ENCODE measurements at places on chromosomes 2 and 18.

DNA sequence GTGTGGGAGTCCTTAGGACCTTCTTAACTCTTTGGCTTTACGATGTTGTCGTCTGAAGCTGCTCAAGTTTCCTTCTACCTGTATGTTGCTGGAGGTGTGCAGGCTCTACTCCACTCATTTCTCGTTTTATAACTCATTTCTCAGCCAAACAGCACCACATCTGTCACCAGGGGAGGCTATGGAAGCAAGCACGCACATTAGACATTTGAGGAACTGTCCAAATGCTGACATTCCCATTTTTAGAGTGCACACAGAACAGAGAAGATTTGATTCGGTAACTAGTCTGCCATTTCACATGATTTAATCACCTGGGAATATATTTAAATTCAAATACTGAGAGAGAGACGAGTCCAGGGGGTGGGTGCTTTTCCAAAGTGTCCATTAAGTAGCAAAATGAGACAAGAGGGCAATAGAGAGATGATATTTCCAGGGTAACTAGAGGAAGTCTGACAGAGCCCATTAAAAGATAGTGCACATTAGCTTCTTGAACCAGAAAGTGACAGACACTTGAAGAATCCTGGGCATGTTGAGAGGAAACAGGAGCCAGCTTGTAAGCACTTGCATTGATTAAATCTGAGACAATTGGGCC lies 793.3 kb downstream of the TDRD15 start:
- no peak for DNase-seq

DNA sequence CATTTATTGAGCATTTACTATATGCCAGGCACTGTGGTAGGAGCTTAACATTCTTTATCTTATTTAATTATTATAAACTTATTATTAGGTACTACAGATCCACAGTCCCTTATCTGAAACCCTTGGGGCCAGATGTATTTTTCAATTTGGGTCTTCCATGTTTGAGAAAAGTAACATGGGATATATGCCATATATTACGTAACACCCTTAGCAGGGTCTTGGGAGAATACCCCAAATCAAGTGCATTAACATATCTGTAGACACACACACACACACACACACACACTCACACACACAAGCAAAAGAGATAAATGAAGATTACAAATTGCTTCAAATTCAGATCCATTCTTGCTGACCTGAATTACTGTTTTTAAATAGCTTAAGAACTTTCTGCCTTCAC lies 13.7 kb downstream of the NTSR2 start:
- DNase-seq = no peak

- DNase-seq = no peak
Measured at GRCh38 chr2:88855620-88856408, 164.3 kb downstream of the RPIA start.

- DNase-seq = no peak
Measured at GRCh38 chr2:61707984-61708852, 145.6 kb downstream of the FAM161A start.

GRCh38 chr2:188798159-188798558 lies 176.0 kb upstream of the COL3A1 start:
- DNase-seq = no peak

- peak; percentile 39 for DNase-seq
Measured at GRCh38 chr2:100242891-100243619, 79.2 kb downstream of the LONRF2 start.

DNA sequence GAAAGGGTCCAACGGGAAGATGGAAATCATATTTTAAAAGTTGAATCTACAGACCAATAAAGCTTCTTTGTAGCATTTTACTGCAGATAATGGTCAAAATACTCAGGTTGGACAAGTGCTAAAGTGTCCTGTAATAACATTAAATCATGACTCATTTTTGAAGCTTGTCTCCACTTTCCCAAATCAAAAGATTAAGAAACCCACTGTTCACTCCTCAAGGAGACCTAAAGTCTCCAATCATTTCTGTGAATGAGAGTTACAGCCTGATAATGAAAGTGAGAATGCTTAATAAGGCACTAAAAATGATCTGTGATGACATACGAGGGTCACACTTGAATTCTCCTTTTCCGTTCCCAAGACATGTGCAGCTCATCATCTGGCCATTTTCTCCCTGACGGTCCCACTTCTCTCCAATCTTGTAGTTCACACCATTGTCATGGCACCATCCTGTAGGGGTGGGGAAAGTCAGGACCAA lies 53.4 kb downstream of the ATIC start:
- DNase-seq = no peak

GRCh38 chr2:223967981-223968380 lies 10.7 kb downstream of the MRPL44 start:
- no peak for DNase-seq

GRCh38 chr2:59604123-59604522 lies 949.3 kb downstream of the BCL11A start:
- no peak for DNase-seq

- no peak for DNase-seq
Measured at GRCh38 chr2:20382965-20383810, 32.5 kb upstream of the PUM2 start.

DNA sequence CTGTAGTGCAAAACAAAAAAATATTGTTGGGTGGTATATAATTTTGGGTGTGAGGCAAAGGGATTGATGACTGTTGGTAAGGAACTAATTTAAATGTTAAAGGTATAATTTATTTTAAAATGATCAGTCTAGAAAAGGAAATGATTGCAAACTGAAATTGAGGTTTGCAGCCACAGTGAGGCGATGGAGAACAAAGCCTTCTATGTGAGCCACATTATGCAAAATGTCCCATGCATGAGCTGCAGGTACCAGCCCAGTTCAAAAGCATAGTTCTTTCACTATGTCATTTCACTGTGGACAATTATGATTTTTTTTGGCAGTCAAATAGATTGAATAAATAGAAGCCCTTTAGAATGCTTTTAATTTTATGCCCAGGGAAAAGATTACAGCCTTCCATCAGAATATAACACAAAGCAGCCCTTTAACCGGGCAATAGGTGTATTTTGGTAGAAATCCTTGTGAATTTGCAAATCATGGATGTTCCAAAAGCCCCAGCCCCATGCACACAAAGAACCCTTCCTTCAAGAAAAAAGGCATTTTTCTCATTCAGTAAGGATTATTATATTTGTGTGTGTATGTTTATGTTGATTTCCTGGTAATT lies 1.7 kb downstream of the MAP2 start:
- DNase-seq = no peak

- no peak for DNase-seq
Measured at GRCh38 chr18:58161659-58162058, 117.6 kb downstream of the NEDD4L start.

GRCh38 chr18:48929941-48930713 lies 20.6 kb downstream of the SMAD7 start:
- no peak for DNase-seq

- DNase-seq = no peak
Measured at GRCh38 chr18:68467957-68468356, 247.0 kb downstream of the TMX3 start.

- DNase-seq = no peak
Measured at GRCh38 chr18:45119876-45120275, 439.2 kb downstream of the SETBP1 start.

DNA sequence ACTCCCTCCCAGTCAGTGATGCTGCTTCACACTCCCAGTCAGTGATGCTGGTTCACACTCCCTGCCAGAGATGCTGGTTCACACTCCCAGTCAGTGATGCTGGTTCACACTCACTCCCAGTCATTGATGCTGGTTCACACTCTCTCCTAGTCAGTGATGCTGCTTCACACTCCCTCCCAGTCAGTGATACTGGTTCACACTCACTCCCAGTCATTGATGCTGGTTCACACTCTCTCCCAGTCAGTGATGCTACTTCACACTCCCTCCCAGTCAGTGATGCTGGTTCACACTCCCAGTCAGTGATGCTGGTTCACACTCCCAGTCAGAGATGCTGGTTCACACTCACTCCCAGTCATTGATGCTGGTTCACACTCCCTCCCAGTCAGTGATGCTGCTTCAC lies 34.3 kb upstream of the KCNG2 start:
- DNase-seq = no peak

DNA sequence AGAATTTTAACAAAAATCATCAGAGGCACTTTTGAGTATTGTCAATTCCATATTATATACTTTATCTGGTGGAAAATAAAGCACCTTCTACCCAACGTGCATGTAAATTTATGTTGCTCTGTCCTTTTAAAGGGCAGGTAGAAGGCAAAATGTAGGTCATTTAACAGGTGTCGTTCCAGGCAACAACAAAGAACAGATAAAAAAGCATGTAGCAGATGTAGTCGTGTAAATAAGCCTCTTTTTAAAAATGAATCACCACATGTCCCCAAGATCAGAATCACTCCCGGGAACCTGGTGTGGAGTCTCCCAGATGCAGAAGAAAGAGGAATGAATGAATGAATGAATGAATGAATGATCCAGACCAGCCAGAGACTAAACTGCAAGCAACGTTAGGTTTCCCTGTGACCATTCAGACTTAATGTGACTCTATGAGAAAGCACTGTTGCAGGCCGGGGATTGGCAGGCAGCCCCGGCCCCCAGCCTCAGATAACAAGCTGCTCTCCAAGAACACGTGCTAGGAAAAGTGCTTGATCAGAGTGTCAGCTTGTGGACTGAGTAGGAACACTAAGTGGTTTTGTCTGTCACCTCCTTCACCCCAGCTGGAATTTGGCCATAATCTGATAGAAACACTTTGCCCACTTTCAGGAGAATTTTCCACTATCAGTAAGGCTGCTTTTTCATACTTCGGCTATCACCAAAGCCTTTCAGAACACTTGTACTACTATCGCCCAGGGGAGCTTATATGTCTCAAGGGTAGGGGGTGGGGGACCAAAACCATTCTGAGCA lies 100.6 kb downstream of the CDK15 start:
- DNase-seq = no peak

- DNase-seq = no peak
Measured at GRCh38 chr2:95342556-95343320, 45.6 kb downstream of the KCNIP3 start.

- DNase-seq = no peak
Measured at GRCh38 chr2:83342860-83343329, 1116.2 kb downstream of the SUCLG1 start.

DNA sequence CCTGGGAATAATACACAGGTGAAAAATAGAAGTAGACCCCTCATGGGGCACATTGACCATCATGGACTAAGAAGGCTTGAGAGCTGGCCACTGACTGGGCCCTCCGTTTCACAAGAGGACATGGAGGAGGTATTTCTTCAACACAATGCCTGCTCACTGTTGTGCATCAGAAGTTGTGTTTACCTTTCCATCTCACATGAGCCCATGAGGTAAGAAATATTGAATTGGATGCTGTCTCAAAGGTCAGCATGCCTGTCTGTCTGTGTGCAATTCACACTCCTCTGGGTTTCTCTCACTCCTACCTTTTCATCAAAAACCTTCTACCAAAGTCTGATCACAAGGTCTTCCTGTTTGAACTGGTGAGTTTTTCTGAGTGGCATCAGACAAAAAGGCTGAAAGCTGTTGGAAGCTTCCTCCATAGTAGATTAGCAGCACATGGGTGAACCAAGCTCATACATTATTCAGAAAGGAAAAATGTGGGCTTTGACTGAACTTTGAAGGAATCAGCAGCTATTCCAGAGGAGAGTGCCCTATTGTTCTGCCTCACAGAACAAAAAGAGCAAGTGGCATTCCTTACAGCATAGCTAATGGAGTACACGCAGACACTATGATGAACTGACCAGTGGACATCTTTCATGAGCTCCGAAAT lies 143.2 kb upstream of the RND3 start:
- no peak for DNase-seq

DNA sequence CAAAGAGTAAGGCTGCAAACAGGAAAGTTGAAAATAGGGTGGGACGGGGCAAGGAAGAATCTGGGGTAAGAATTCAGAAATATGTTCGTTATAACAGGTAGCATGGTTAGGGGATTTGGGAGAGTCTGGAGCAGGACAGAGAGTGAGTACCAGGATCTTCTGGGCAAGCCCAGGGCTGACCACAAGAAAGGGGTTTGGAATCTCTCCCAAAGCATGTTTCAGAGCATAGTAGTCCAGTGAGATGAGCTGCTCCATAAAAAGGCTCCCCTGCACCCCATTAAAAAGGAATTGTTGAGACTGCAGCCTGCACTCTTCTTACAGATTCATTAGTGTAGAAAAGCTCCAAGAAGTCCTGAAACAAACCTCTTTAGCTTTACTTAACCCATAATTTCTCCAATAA lies 291.1 kb downstream of the MTX2 start:
- DNase-seq = no peak

GRCh38 chr2:212990697-212991096 lies 160.7 kb downstream of the IKZF2 start:
- DNase-seq = no peak

GRCh38 chr2:153890576-153890975 lies 18.9 kb downstream of the GALNT13 start:
- no peak for DNase-seq

DNA sequence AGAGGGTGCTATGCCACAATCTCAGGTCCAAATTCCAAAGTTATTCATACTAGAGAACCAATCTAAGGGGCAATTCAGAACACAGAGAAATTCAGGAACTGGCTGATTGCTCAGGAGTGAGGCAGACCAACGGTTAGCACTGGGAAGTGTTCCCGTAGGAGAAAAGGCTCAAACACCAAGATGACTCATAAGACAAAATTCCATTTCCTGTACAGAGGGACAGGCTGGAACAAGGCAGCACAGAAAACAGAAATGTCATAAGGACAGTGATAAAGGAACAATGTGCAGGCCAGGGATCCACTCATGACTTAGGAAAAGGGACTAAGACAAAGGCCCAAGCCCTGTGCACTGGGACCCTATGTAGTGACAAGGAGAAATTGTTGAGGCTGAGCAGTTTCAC lies 54.2 kb downstream of the PDE1A start:
- no peak for DNase-seq

- no peak for DNase-seq
Measured at GRCh38 chr2:131145040-131145439, 39.9 kb downstream of the PLEKHB2 start.

GRCh38 chr2:182014284-182014683 lies 28.6 kb downstream of the PPP1R1C start:
- DNase-seq = no peak

DNA sequence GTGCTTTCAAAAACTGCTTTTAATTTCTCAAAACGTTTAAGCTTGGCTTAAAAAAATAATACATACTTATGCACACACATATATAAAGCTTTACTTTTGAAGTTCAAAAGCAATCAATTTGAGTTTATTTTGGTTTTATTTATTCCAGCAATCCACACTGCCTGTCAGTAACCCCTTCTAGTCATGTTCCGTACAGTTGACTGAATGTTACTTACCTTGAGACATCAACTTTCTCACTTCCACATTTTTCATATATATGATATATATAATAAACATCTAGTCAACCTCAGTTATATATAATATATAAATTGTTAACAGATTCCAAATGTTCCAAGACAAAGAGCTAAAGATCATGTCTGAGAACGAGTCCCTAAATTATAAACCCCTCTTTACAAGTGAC lies 1137.3 kb upstream of the ZEB2 start:
- no peak for DNase-seq

All from activated gamma-delta T cell treated with Interleukin-2 at 50 U/mL for 16 hours (primary cell).